ENCODE measurements at places on chromosomes 2 and 18. TPM values are rescaled to one million over a fixed set of nuclear protein-coding genes. Genes with fewer than 3 reads are reported as not detected.

Gene TCF23
- total RNA-seq: not detected

Gene ANKRD39
- 6.9 TPM for total RNA-seq

Gene DNER
- 0.09 TPM for total RNA-seq

Gene VWC2L
- not detected for total RNA-seq

Gene TWIST2
- 1.6 TPM for total RNA-seq

Gene SLC19A3
- total RNA-seq: 0.09 TPM

Gene DAW1
- total RNA-seq: 15.2 TPM

Gene TRPM8
- total RNA-seq: not detected

Gene SERPINB10
- 0.09 TPM for total RNA-seq

Gene DNAH6
- under 0.01 TPM for total RNA-seq

Gene CRYGD
- not detected for total RNA-seq

Gene TUBA4B
- total RNA-seq: not detected

Gene SETBP1
- 0.38 TPM for total RNA-seq

Gene ZSWIM2
- total RNA-seq: not detected

All from endothelial cell of coronary artery (primary cell).